LoVo (cell line): ENCODE measurements at places on chromosomes 16 and 17.

GRCh38 chr16:81442220-81442915 lies 2.2 kb upstream of the CMIP start:
- no peak for DNase-seq

GRCh38 chr17:9306086-9306485 lies 269.5 kb downstream of the STX8 start:
- DNase-seq: no peak

- DNase-seq: no peak
These were observed 220.8 kb upstream of the MON1B start for GRCh38 chr16:76970087-76970744.

DNA sequence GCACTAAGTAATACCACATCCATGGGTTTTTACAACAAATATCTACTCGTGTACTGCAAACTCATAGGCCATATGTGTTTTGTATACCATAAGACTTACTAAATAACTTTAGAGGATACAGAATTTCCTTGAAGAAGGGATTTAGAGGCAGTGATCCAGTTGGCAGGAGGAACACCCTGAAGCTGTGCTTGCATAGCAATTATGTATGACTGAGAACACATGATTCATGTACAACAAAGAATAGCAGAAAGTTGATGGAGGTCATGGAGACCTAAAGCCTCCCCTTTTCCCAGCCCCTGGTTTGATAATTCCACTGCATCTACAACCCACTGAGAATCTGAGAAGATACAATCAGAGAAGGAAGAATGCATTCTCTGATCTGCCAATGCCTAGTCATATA lies 83.8 kb upstream of the PMFBP1 start:
- no peak for DNase-seq

DNA sequence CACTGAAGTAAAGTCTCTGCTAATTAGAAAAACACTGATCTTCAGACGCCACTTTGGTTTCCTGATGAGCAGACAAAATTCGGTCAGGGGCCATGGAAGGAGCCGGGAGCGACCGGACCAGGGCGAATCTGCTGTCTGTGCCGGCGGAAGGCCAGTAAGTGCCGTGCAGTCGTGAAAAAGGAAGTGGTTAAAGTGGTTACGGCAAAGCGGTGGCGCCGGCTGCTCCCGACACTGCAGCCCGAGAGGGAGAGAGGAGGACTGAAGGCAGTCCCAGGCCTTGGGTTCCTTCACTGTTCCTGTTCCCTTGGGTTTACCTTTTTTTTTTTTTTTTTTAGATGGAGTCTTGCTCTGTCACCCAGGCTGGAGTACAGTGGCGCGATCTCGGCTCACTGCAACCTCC lies 17.3 kb upstream of the HEXD start:
- DNase-seq: no peak

GRCh38 chr16:54444851-54445458 lies 158.4 kb upstream of the IRX3 start:
- DNase-seq: no peak

DNA sequence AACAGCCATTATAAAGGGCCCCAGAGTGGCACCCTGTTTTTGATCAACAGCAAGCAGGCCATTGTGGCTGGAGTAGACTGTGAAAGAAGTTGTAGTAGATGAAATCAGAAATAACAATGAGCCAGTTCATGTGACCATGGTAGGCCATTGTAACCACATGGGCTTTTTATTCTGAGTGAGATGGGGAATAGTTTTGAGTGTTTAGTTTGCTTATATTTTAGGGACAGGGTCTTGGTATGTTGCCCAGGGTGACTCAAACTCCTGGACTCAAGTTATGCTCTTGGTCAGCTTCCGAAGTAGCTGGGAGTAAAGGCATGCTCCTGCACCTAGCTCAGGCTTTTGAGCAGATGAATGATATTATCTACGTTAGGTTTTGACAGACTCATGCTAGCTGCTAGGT lies 12.0 kb downstream of the CBFB start:
- DNase-seq: no peak

- no peak for DNase-seq
These were observed 14.2 kb downstream of the NKIRAS2 start for GRCh38 chr17:42034059-42034458.

- no peak for DNase-seq
These were observed 24.7 kb upstream of the CDH13 start for GRCh38 chr16:82601989-82602640.

GRCh38 chr16:24232936-24233335 lies 23.2 kb upstream of the CACNG3 start:
- no peak for DNase-seq

DNA sequence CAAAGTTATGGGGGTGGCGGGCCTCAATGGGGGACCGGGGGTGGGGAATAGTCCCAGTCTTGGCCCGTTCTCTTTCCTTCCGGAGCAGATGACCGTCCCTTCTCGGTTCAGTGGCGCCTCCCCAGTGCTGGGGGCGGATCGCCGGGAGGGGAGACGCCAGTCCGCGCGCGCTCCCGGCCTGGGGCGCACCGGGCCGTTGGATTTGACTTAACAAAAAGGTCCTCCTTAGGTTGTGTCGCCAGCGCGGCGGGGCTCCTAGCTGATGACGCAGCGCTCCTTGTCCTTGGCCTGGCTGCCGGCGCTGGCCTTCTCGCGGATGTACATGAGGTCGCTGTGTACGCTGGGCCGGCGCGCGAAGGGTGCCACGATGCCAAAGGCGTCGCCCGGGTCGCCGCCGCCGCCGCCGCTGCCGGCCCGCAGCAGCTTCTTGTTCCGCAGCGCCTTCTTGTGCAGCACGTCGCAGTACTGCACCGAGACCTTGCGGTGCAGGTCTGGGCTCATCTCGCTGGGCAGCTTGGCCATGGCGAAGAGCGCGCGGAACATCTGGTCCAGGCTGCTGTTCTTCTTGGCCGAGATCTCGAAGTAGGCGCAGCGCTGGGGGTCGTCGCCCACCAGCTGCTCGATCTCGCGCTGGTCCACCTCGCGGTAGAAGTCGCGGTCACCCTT lies 1.2 kb downstream of the RASD1 start:
- DNase-seq: no peak

- DNase-seq: no peak
These were observed 5.9 kb downstream of the CYB561 start for GRCh38 chr17:63440127-63440769.

- DNase-seq: no peak
These were observed 16.2 kb upstream of the FOXF1 start for GRCh38 chr16:86494039-86494564.

DNA sequence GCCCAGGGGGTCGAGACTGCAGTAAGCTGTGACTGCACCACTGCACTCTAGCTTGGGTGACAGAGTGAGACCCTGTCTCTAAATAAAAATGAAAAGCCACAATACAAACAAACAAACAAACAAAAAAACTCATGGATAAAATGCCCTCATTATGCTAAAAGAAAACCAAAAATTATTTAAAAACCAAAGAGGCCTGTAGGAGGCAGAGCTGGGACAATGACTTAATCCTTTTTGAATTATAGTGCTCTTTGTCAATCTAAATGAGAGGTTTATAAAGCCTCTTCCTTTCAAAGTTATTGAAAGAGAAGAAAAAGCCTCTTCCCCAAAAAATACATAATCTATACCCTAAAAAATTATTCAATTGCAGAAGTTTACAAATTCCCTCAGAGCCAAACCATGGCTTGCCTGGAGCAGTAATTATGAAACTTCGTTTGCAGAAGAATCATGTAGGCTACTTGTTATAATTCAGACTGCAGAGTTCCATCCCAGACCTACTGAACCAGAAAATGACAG lies 18.5 kb downstream of the CRLF3 start:
- no peak for DNase-seq

GRCh38 chr17:2635241-2635640 lies 41.8 kb downstream of the PAFAH1B1 start:
- no peak for DNase-seq

GRCh38 chr16:11986521-11987057 lies 10.1 kb downstream of the SNX29 start:
- DNase-seq: no peak

DNA sequence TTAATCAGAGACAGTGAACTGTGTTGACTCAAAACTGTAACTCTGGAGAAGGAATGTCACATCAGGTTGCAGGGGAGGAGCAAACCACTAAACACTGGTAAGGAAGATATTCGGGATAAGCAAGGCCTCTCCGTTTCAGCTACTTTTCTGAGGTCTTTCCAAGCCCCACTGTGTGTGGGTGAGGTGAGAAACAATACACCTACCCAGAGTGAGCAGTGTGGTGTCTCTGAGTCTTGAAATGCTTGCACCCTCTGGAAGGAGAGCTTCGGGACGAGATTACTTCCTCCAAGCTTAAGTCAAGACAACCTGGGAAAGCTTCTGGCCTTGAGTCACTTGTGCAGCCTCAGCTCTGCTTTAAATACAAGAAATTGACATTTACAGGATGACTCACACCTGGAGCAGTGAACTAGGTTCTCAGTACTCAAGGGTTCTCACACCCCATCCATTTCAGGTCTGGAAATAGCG lies 2.5 kb upstream of the MAP3K14 start:
- DNase-seq: peak; percentile 70

- DNase-seq: no peak
These were observed 13.8 kb downstream of the CASKIN2 start for GRCh38 chr17:75501378-75502071.

DNA sequence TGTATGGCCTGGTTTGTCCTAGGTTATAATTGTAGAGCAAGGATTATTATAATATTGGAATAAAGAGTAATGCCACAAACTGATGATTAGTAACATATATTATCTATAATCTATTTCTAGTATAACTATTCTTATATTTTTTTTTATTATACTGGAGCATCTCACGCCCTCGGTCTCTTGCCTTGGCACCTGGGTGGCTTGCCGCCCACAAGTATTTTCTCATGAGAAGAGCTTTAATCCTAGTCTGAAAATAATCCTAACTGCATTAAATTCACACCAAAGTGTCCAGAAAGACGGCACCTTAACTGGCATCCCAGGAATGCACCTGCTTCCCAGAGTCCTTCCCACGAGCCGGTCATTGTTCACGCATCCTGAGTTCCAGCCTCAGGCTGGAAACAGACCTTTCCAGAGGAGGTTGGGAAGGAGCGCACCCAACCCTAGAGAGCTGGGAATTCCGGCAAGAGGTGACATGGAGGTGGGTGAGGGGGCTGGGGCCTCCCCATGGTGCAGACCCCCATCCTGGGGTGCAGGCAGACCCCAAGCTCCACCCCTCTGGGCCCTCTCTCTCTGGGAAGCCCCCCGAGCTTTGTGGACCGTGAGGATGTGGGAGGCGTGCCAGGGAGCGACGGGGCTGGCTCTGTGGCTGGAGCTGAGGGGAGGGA lies 15.9 kb downstream of the CHMP1A start:
- DNase-seq: no peak

- DNase-seq: no peak
These were observed 17.7 kb upstream of the VPS4A start for GRCh38 chr16:69293401-69293800.

DNA sequence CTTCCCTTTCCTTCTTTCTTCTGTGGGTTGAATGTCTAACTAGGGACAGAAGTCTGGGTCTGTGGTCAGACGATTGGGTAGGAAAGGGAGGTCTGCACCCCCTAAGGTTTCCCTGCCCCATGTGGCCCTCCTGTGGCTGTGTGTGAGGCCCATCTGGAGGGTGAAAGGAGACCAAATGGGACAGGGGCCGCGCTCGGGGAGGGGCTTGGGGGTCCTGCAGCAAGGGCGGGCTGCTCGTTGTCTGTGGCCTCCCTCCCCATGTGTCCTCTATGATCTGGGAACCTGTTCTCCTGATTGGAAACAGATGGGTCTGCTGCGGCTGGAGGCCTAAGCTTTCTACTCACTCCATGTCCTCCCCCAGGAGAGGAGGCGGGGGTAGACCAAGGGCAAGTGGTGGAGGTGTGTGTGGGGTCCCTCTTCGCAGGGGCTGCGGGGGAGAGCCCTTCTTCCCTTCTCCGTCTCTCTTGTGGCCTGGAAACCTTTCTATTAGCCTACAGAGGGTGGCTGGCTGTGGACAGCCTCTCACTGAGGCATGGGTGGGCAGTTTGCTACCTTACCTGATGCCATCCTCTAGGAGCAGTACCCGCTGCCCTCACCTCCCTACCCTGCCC lies 18.6 kb downstream of the IGFBP4 start:
- DNase-seq: no peak

GRCh38 chr17:75683583-75683982 lies 16.4 kb downstream of the SAP30BP start:
- peak; percentile 90 for DNase-seq

GRCh38 chr17:32593003-32593402 lies 106.2 kb downstream of the CDK5R1 start:
- no peak for DNase-seq

GRCh38 chr17:192666-193425 lies 11.4 kb upstream of the DOC2B start:
- DNase-seq: no peak

- peak; percentile 82 for DNase-seq
These were observed 934 bp downstream of the MAFG start for GRCh38 chr17:81926451-81927151.

GRCh38 chr16:31221357-31222160 lies 4.6 kb upstream of the PYDC1 start:
- no peak for DNase-seq

- DNase-seq: no peak
These were observed 983.9 kb downstream of the CDH11 start for GRCh38 chr16:64138006-64138405.

- DNase-seq: no peak
These were observed 2.2 kb downstream of the DCUN1D3 start for GRCh38 chr16:20897922-20898321.

DNA sequence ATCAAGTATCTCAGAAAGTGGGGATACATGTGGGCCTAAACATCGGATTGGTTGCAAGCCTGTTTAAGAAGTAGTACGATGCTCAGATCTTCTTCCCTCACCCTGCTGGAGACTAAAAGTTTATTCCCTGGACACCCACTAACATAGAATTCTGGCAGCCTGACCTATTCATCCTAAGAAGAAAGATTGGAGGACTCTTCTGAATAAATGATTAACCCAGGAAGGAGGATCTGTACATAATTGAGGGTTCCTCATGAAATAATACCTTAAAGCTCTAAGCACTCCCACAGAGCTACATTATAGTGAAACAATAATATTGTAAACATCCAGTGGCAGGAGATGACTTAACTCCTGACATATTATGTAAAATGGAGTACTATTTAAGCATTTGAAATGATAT lies 111.7 kb downstream of the NLK start:
- DNase-seq: no peak

DNA sequence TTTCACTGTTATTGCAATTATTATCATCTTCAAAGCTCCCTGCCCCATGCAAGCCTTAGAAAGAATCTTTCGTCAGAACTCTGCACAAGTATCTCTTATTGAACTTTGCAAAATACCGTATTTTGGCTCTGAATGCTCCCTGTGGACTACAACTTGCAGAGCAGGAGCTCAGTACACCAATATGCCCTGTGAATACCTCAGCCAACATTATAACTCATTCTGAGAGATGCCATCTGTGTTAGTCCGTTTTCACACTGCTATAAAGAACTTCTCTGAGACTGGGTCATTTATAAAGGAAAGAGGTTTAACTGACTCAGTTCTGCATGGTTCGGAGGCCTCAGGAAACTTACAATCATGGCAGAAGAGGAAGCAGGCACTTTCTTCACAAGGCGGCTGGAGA lies 87.2 kb upstream of the XYLT1 start:
- no peak for DNase-seq

GRCh38 chr16:57570301-57571070 lies 28.0 kb downstream of the ADGRG5 start:
- DNase-seq: no peak

GRCh38 chr17:47643116-47643515 lies 6.6 kb upstream of the KPNB1 start:
- no peak for DNase-seq

- no peak for DNase-seq
These were observed 20.9 kb downstream of the CMIP start for GRCh38 chr16:81465375-81465943.

- DNase-seq: peak; percentile 65
These were observed 69.3 kb downstream of the FTO start for GRCh38 chr16:53773150-53773846.
